ENCODE measurements at places on chromosomes 6 and 20. TPM values are rescaled to one million over a fixed set of nuclear protein-coding genes. Genes with fewer than 3 reads are reported as not detected.
A peak's percentile ranks its signal among the peaks of the same experiment; 100 is the strongest.

Gene IL17A
- total RNA-seq = not detected

Gene CRIP3
- 7.1 TPM for total RNA-seq

Gene TINAG
- not detected for total RNA-seq

Gene TRAPPC3L
- not detected for total RNA-seq

Gene MEP1A
- total RNA-seq = not detected

Gene VPS16
- total RNA-seq = 18.0 TPM

Gene RBBP8NL
- not detected for total RNA-seq

Gene FAM162B
- 3.8 TPM for total RNA-seq

Gene NKAIN4
- not detected for total RNA-seq

Gene FGD2
- 7.9 TPM for total RNA-seq

Gene SLC4A11
- total RNA-seq = 0.14 TPM

Gene VAPB
- 72.4 TPM for total RNA-seq

Gene ULBP1
- 0.30 TPM for total RNA-seq

Gene TPX2
- total RNA-seq = 1.2 TPM

Gene THBD
- 17.4 TPM for total RNA-seq

DNA sequence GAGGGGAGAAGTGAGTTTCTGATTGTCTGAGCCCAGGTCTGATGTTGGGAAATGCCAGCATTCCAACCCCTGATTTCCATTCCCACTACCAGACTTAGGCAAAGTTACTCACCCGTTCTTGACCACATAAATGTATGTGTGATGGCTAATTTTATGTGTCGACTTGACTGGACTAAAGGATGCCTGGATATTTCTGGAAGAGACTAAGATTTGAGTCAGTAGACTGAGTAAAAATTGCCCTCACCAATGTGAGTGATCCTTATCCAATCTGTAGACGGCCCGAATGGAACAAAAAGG, 95.8 kb upstream of the TAB2 start:
- DNase-seq = no peak

DNA sequence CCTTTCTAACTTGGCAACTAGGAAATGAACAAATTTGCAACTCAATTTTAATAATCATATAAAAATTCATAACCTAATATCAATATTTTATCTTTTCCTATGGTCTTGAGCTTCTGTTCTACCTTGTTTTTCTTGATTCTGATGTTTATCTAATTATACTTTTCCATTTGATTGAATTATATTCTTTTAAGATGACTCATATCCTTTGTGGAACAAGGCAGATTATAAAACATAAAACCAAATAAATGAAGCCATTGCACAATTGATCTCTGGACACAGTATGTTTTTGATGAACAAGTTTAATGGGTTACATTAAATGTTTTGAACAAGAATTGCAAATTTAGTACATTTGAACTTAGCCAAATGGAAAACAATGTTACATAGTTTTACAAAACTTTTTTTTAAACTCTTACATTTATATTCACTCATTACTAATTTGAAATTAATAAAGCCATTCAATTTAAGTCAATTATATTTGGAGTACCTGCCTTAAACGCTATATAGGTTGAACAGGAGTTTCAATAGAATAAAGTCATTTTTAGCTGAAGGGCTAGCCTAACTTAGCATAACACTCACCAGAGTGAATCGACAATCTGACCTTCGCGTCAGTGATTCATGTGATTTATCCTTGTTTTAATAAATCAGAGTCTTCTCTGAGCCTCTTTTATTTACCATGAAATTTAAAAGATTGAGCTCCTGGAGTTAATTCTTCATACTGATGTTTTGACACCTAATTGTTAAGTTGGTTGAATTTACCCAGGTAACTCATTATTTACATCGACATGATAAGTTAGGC, 3.8 kb downstream of the NCOA7 start:
- DNase-seq = no peak

- DNase-seq = no peak
These were observed 132.5 kb downstream of the PREX1 start for GRCh38 chr20:48695255-48695654.

DNA sequence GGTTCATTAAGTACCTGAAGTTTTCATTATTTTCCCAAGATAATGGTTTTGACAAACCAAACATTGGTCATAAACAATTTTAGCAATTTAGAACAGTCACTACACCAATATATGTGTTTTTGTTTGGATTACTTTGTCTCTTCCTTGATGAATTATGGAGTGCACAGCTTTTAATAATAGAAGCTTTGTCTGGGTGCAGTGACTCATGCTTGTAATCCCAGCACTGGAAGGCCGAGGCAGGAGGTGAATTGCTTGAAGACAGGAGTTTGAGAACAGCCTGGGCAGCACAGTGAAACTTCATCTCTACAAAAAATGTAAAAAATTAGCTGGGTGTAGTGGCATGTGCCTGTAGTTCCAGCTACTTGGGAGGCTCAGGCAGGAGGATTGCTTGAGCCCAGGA, 89.4 kb upstream of the ANKEF1 start:
- no peak for DNase-seq

DNA sequence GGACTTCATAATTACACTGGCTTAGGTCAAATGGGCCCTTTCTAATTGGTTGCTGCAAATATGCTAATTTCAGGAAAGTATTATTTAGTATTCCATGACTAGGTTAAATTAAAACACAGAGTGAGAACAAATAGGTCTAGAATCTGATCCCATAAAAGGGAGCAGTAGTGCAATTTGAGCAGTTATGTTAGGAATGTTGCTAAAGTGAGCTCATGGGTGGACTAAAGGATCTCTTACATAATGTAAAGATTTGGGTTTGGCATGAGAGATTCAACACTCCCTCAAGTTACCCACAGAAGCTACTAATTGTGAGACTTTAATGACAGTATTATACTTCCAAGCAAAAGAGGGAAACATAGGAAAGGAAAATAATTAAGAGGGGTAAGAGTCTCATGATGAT, 109.1 kb downstream of the C6orf58 start:
- no peak for DNase-seq

GRCh38 chr6:21341910-21342309, 251.6 kb upstream of the SOX4 start:
- no peak for DNase-seq

GRCh38 chr6:169795196-169795595, 43.8 kb downstream of the ERMARD start:
- no peak for DNase-seq

DNA sequence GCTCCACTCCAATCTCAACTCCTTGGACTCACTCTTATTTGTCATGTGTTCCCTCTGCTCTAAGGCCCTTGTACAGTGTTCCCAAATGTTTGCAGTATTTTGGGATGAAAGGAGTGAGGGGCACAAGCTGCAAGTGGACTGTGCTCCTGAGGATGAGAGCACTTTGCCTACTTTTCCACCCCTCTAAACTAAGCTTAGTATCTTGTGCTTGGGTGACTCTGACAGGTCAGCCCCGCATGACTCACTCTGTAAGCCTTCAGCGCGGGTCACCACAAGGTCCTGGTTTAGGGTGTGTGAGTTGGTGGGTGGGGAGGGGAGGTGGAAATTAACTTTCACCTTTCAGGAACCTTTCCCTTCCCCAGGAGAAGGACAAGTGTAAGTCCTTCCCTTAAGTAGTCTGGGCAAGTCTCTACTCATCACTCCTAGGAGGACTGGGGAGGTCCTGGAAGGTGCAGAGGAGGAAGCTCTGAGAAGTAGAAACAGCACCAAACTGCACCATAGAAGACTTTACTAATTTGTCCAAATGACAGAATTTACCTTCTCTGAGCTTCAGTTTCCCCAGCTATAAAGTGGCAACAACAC, 68.8 kb upstream of the EPB41L1 start:
- DNase-seq = no peak

GRCh38 chr20:64006902-64007301, 26.0 kb downstream of the PRPF6 start:
- no peak for DNase-seq

GRCh38 chr6:150004101-150004782, 21.1 kb downstream of the RAET1L start:
- DNase-seq = no peak

GRCh38 chr6:144252259-144252658, 32.9 kb upstream of the UTRN start:
- no peak for DNase-seq

DNA sequence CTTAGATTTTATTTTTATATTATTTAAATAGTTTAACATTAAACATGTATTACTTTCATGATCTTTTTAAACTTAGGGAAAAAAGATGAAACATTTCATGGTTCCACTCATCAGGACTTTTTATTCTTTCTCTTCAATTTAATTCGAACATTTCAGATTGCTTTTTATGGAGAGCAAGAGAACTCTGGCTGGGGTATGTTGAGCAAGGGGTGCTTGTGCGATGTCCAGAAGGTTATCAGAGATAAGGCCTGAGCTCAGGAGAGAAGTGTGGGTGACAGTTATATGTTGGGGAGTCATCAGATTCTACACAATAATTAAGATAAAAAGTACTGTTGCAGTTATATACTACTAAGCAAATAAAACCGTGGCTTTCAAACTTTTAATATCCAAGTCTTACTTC, 37.5 kb downstream of the FKBP5 start:
- DNase-seq = no peak

- peak; percentile 75 for DNase-seq
These were observed 21.2 kb upstream of the NFATC2 start for GRCh38 chr20:51563486-51564332.

- DNase-seq = no peak
These were observed 144.2 kb upstream of the TNFAIP3 start for GRCh38 chr6:137722749-137723272.

GRCh38 chr20:3168829-3169590, 4.3 kb downstream of the LZTS3 start:
- peak; percentile 49 for DNase-seq

DNA sequence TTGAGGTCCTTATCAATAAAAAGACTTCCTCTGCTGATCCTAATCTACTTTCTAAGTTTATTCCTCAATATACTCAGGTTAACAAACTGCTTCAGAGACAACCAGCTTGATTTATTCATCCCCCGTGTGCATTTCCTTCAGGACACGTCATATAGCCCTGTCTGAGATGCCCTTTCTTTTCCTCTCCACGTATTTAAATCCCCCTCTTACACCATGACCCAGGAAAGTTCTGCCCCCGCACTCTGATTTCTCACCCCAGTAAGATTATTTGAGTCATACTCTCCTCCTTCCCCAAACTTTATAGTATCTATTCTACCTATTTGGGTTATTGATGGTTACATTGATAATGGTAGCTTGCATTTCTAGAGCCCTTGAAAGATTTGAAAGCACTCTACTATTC, 9.8 kb upstream of the CGA start:
- no peak for DNase-seq

GRCh38 chr6:100179576-100179975, 185.6 kb upstream of the MCHR2 start:
- no peak for DNase-seq

- DNase-seq = no peak
These were observed 57.1 kb downstream of the HLA-A start for GRCh38 chr6:29999416-29999815.

- DNase-seq = peak; percentile 75
These were observed 52.6 kb upstream of the SMIM29 start for GRCh38 chr6:34301408-34301807.

DNA sequence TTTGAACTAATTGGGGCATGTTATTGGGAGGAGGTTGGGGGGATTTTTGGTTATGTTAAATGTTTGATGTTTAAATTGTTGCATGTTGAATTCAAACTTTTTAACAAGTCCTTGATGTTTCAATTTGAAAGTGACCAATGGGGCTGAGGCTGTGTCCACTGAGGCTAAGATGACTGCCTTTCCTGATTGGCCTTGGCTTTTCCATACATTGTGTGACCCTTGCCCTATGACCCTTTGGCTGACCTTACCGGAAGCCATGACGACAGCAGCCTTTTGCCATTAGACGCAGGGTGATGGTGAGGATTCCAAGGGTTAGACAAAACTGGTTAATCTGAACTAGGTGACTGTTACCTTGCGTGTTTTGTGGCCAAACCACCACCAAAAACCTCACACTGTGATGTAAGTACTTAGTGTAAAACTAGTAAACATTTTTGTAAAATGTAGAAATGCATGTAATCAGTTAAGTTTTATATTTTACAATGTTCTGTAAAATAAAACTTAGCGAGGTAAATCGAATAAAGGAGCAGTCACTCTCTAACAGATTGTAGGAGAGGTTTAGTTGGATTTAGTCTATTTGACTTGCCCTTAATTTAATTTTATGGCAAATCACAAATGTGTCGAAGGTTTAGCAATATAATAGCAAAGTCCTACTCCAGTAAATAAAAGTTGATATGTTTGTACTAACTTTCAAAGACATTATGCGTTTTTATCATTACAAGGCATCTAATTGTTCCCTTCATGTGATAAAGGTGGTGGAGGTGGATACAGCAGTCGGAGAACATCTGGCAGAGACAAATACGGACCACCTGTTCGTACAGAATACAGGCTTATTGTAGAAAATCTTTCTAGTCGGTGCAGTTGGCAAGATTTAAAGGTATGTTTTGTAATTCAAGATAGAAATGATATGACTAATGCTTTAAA, 1.6 kb downstream of the SRSF6 start:
- no peak for DNase-seq

GRCh38 chr6:160138839-160139419, 17.3 kb downstream of the SLC22A1 start:
- no peak for DNase-seq
